CD8-positive, alpha-beta T cell (primary cell): ENCODE measurements at places on chromosomes 11 and 22.

GRCh38 chr11:46961041-46961440 is 24.5 kb downstream of the CSTPP1 start:
- no peak for DNase-seq

DNA sequence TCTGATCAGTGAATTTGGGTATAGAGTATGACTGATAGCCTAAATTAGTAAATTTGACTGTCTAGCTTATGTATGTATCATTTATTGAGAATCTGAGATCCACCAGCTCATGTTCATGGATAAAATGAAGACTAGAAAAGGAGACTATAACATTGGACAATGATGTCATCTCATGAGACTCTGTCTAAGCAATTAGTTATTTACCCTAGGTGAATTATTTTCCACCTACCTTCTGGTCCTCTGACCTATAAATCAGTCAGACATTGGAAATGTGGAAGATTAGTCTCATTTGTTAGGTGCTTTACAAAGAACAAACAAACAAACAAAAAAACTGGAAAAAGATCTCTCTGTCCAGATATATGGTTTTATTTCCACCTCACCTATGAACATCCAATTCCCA is 38.7 kb upstream of the CALCA start:
- no peak for DNase-seq

DNA sequence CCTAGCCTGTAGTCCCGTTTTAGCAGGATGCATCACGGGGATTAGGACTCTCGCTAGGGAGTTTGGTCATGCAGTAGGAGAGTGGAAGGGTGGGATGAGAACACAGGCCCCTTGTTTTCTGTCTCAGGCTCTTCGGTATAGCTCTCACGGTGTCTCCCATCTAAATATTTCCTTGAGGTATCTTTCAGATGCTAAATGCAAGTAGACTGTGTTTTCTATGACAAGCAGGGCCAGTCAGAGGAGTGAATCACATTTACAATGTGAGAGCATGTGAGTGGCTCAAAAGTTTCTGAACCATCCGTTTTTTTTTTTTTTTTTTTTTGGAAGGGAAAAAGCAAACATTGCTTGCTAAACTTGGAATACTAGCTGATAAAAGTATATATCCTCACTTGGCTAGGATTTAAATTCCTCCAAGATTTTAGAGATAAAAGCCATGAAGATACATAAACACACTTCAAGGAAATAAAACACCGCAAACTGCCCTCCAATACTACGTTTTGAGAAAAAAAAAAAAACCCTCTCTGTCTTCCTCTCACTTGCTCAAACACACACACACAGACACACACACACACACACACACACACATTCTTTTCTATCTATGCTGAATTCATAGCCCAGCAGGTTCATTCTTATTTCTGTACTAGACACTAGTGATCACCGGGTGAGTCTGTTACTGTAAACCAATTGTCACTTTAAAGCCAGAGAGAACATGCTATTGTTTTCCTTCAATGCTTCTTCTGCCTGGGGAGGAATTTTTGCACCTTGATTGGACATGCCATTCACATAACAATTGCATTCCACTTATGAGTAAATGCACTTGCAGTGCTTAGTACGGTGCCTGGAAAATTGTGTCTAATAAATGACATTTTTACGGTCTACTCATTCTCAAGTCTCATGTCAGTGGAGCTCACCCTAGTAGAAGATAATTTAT is 224.6 kb upstream of the CCDC90B start:
- no peak for DNase-seq

DNA sequence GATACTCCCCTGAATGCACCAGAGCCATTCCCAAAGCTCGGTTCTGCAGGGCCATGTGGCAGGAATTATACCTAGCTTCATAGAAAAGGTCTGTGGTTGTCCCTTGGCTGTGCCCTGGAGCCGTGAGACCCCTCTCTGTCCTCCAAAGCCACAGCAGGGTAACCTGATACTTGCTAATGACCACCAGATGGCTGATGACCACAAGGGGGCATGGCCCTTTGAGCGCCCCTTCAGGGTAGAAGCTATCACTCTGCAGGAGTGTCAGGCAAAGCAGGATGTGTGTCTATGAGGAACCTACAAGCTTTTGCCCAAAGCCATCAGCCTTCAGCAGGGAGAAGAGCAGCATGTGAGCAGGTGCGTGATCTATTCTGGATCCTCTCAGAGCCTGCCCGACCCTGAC is 95.3 kb downstream of the NTM start:
- DNase-seq, result no peak

- no peak for DNase-seq
Measured at GRCh38 chr11:75499423-75500190, 26.1 kb downstream of the GDPD5 start.

- DNase-seq, result peak; percentile 36
Measured at GRCh38 chr11:75350743-75351540, 519 bp downstream of the ARRB1 start.

DNA sequence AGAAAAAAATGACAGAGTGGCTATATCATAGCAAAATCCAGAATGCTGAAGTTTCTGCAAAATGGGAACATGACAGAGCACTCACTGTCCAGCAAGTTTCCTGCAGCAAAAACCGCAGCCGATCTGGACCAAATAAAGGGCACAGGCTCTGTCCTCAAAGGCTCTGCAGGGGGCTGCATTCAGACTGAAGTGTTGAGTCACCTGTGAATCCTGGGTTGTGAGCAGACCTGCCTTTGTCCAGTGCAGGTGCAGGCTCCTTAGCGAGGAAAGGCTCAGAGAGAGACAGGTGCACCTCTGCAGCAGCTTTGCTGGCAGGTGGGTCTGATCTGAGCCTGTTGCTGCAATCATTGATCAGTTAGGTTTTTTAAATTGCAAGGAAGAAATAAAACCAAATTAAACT is 29.3 kb upstream of the NFAM1 start:
- no peak for DNase-seq

- no peak for DNase-seq
Measured at GRCh38 chr11:134393638-134394037, 18.4 kb downstream of the B3GAT1 start.

DNA sequence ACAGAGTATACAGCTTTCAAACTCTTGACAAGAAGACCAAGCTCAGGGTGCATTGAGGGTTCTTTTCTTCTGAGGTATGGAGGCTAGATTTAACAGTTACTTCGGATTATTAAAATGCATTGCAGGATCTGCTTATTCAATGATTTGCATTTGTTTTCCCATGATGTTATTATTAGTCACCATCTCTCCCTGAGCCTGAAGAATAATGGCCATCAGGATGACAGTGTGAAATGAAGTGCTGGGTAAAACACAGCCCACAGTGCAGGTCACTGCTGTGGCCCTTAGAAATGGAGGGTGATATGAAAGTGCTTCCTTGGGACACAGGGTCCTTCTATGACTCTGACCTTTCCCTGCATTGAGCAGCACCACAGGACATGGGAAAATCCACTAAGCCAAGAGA is 40.0 kb downstream of the TECTA start:
- DNase-seq, result no peak

DNA sequence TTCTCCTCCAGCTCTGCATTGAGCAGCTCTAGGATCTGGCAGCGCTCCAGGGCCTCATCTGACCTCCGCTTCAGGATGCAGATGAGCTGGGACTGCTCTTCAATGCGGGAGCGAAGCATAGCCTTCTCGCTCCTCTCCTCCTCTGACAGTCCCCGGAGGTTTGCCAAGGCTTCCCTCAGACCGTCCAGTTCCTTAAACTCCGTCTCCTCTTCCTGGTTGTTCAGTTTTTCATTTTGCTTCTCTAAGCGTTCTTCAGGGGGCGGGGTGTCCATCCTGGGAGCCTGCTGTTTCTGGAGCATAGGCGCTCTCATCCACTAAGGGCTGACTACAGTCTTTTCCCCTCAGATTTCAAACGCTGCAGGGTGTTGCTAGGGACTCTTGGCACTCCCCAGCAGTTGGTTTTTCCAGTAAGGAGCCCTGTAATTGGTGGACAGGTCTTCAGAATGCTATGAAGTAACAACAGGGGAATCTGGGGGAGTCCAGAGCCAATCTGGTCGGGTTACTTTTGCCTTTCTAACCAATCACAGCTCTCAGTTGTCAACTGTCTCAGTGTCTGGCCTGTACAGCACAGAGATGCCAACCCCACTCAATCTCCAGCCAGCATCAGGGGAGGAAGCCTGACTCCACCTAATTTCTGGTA is at the start of gene CCDC89:
CCDC89 (minus strand) TSS at position 376 of the 640 bp plus-strand sequence; CDS start at position 311, 65 bp downstream.
- DNase-seq, result no peak

DNA sequence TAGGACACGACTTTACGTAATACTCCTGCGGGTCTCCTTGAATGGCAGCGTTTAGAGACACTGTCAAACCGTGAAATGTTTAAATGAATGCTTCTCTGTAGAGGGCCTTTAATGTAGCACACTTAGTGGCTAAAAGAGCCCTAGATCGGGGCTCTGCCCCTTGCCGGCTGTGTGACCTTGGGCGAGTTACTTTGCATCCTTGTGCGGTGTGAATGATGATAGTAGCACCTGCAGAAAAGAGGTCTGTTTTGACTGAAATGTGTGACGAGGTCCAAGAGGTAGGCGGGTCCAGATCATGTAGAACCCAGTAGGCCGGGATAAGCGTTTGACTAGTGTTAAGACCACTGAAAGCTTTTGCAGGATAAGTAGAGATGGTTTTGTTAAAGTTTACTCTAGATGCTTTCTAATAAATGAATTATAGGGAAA is 866 bp downstream of the MED17 start:
- DNase-seq, result no peak

- no peak for DNase-seq
Measured at GRCh38 chr11:126405906-126406305, 50.4 kb downstream of the ST3GAL4 start.

DNA sequence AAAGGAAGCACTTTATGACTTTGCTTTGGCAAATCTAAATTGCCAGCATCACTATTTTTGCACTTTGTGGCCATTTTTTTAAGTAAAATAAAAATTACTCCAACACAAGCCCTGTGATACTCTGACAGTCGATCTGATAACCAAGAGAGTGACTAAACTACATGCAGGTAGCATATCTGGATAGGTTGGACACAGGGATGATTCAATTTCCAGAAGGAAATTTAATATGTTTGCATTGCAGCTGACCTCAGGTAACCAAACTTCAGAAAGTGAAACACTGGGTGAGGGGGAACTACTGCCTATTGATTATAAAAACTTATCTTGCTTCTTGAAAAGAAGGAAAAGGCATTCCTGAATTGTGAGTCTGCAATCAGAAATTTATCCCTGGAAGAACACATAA is 13.9 kb downstream of the OR5B3 start:
- no peak for DNase-seq

DNA sequence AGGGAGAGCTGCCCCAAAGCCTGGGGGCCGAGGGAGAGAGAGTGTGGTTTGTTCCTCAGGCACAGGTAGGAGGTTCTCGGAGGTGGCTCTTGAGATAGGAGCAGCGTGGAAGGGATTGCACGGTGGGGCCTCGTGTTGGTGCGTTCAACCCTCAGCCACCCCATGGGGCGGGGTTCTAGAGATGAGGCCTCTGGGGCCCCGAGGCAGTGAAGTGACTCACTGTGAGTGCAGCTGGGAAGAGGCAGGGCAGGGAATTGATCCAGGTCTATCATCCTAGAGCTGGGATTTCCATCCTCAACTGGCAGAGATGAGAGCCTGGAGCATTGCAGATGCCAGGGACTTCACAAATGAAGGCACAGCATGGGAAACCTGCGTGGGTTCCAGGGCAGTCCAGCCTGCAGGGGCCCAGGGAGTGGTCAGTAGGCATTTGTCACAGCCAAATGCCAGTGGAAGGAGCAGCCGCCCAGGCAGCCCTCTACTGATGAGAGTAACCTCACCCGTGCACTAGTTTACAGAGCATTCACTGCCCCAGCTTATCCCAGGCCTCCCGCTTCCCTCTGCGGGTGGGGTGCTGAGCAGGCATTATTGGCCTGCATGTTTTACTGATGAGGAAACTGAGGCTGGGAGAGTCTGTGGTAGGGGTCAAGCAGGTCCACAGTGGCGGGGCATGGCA is 5.1 kb upstream of the SMARCB1 start:
- no peak for DNase-seq

GRCh38 chr11:75697906-75698581 is 19.6 kb upstream of the MOGAT2 start:
- DNase-seq, result no peak

GRCh38 chr11:130606178-130606577 is 157.7 kb downstream of the ADAMTS15 start:
- DNase-seq, result no peak

DNA sequence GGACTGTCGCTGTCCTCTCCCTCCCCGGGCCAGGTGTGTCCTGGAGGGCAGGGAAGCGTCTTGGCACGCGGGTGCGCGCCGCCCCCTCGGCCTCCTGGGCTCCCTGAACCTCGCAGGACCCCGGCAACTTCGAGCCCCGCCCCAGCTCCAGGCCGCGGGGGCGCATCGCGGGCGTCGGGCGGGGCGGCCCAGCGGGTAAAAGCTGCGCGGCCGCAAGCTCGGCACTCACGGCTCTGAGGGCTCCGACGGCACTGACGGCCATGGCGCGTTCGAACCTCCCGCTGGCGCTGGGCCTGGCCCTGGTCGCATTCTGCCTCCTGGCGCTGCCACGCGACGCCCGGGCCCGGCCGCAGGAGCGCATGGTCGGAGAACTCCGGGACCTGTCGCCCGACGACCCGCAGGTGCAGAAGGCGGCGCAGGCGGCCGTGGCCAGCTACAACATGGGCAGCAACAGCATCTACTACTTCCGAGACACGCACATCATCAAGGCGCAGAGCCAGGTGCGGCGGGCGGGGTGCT is at the start of gene CST6:
CST6 (plus strand) TSS at position 224 of the 519 bp plus-strand sequence; CDS start at position 261, 37 bp downstream.
- no peak for DNase-seq

- no peak for DNase-seq
Measured at GRCh38 chr11:103946793-103947545, 89.5 kb upstream of the DDI1 start.

GRCh38 chr11:135027461-135027860 is 615.4 kb upstream of the B3GAT1 start:
- DNase-seq, result no peak

DNA sequence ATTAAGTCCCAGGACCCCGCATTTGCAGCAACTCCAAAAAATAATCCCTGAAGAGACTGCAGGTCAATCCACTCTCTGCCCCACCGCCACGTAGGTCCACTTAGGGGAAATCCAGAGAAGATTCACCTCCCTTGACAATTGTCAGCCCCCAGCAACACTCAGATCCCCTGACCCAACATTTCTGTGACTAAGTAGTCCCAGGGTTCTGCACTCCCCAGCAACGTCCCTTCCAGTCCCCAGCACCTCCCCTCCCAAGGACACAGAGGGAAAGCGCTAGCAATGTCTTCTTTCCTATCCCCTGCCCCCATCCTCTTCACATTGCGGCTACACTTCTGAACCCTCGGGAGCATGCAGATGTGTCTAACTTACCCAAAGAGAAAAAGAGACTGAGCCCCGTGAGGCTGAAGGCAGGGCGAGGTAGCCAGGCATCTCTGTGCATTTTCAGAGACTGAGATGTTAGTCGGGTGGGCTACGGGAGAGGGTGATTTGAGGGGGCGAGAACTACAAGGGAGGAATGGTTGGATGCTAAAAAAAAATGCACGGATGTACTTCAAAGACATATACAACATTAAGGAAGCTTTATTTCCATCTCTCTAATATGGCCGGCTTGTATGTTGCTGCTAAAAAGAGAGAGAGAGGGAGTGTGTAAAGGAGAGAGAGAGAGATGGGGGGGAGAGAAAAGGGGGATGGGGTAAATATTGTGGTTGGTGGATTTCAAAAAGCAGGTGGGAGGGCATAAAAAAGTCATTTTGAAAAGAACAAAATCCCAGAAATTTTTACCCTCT is at the start of gene SCN2B:
SCN2B (minus strand) TSS at position 647 of the 785 bp plus-strand sequence; CDS start at position 439, 208 bp downstream.
- no peak for DNase-seq
